Activated T-helper 1 cell treated with anti-CD3 and anti-CD28 coated beads, Interleukin-2, amount 50 U/mL, for 16 hours (primary cell): ENCODE measurements at places on chromosomes 4 and X.

GRCh38 chr4:119130365-119131065 is 5.1 kb upstream of the MYOZ2 start:
- no peak for DNase-seq

DNA sequence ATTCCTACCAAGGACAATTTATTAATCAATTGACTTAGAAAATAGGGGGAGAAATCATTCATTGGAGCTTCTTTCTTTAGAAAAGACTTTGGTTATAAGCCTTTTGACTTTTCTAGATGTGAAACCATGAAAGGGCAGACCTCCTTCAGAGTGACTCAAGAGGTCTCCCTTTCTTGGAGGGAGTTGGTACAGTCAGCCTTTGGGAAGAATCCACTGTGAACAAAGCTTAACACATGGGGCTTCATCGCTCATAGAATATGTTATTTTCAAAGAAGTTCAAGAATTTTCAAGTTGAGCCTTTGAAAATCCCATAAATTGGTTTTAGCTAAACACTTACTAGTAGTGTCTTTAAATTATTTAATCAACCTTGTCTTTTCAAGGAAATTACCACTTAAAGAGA is 28.0 kb downstream of the RIPPLY1 start:
- no peak for DNase-seq

DNA sequence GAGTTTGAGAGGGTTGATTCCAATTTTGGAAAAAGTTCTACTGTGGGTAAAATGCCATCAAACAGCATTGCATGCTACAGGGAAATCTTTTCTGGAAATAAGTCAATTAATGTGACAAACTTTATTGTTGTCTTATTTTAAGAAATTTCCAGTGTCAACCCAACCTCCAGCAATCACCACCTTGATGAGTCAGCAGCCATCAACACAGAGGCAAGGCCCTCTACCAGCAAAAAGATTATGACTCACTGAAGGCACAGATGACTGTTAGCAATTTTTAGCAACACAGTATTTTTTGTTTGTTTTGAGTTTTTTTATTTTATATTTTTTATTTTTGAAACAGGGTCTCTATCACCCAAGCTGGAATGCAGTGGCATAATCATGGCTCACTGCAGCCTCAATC is 165.4 kb upstream of the C1QTNF7 start:
- no peak for DNase-seq

GRCh38 chrX:17738737-17739535 is 1.6 kb downstream of the SCML1 start:
- DNase-seq = no peak

GRCh38 chr4:187433141-187433540 is 562.4 kb upstream of the ZFP42 start:
- no peak for DNase-seq

- DNase-seq = no peak
Observed at GRCh38 chrX:55326985-55327384, 62.3 kb upstream of the PAGE3 start.

GRCh38 chrX:112913807-112914206 is 73.2 kb upstream of the AMOT start:
- no peak for DNase-seq

GRCh38 chrX:79153348-79153747 is 8.9 kb downstream of the GPR174 start:
- DNase-seq = no peak

- no peak for DNase-seq
Observed at GRCh38 chr4:100889898-100890297, 372.1 kb upstream of the EMCN start.

- DNase-seq = no peak
Observed at GRCh38 chrX:11309220-11309619, 16.0 kb downstream of the AMELX start.

GRCh38 chr4:7252510-7253340 is 60.4 kb downstream of the SORCS2 start:
- DNase-seq = no peak

DNA sequence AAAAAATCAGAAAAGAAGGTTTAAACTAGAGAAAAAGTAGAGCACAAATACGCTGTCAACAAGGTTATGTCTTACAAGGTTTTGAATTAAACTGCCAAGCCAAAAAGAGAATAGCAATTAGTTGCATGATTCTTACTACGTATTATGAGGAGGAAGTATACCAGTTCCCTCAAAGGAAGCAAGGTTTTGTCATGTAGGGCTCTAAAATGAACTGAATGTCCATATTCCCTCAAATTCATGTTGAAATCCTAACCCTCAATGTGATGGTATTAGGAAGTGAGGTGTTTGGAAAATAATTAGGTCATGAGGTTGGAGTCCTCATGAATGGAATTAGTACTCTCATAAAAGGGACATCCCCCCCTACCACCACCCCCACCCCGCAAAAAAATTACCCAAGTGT is 201.0 kb downstream of the FBXW7 start:
- no peak for DNase-seq

DNA sequence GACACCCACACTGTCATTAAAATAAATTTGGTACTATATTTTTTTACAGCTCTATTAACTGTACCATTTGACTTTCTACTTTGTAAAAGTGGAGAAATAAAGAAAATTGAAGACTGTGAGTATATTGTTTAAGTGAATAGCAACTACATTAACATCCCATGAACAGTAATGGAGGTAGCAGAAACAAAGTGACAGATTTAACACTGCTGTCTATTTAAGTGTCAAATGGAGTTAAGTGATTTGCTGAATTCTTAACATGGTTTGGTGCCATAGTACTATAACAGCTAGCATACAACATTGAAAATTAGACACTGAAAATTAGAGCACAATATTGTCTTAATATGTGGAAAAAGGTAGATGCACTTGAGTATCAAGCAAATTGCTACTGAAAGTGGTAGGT is 76.2 kb downstream of the C4orf33 start:
- no peak for DNase-seq

DNA sequence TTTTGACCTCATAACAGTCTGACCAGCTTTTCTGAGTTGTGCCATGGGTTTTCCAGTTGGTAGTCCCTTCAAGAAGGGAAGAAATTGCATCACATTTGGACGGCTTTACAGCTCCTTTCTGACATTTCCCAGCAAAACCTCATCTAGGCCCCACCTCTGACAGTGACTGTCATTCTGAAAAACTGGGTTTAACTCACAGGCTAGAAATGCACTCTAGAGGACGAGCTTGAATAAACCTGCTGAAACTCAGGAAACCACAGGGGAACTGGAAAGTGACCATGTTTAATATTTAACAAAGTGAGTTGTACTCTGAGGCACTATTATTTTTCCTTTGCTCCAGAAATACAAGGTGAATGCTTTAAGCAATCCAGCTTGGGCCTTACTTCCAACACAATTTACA is 434.3 kb upstream of the RASGEF1B start:
- no peak for DNase-seq

DNA sequence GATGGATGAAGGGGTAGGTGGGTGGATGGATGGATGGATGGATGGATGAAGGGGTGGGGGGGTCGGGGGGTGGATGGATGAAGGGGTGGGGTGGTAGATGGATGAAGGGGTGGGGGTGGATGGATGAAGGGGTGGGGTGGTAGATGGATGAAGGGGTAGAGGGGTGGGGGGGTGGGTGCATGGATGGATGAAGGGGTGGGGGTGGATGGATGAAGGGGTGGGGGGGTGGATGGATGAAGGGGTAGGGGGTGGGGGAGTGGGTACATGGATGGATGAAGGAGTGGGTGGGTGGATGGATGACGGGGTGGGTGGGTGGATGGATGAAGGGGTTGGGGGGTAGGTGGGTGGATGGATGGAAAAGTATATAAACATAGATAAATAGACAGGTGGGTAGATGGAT is 74.2 kb downstream of the PRKX start:
- DNase-seq = no peak

- DNase-seq = no peak
Observed at GRCh38 chr4:13872155-13872554, 244.6 kb upstream of the BOD1L1 start.

GRCh38 chr4:157818946-157819692 is 353.7 kb downstream of the GASK1B start:
- DNase-seq = no peak

GRCh38 chr4:2813446-2814405 is 20.8 kb downstream of the SH3BP2 start:
- no peak for DNase-seq

DNA sequence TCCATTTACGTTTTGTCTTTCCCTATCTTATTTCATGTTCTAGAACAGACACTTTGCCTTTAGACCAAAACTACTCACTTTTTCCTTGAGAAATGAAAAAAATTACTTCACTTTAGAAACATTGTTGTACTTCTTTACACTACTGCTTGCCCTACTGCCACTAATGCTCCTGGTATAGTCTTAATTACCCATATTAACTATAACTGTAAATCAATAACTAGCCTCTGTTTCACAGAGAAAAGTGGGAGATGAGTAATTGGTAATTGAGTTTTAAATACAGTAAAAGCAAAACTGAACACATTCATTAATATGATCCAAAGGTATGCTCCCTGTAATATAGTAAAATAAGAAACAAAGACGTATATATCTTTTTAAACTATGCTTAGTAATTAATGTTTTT is 111.1 kb upstream of the JADE1 start:
- DNase-seq = no peak

- DNase-seq = no peak
Observed at GRCh38 chrX:46627062-46627461, 53.5 kb downstream of the CHST7 start.

DNA sequence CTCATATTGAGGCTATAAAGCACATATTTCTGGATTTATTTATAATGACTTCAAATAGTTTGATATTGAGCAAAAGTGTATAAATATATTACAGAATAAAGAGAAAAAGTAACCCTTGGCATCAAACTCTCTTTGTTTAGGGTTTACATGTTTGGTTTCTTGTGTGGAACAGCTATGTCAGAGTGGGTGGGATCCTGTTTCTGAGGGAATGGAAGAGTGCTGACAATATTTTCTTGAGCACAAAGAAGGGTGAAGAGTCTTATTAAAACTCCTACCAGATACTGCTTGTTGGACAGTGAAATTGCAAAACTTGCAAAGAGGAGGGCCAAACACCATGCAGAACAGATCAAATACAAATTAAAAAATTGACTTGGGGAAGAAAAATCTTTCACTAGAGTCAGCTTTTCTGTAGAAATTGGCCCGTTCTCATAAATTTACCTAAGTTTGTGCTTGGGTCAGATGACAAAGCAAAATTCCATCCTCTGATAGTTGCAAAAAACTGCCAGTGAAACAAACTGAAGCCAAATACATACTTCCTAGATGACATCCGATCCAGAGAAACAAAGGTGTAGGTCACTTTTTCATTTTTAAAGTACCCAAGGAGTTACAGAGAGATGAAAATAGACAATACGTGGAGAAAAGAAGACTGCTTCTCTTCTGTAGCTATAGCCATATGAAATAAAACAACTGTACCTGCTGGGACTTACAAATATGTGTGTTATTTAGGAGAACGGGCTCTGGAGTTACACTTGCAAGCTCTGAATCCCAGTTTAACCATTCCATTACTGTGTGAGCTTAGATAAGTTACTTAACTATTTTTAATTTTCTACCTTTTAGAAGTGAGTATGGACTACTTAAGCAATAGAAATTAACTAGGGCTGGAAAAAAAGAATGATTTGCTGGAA is 133.3 kb downstream of the MAML3 start:
- DNase-seq = no peak

GRCh38 chrX:120251471-120252011 is 929 bp downstream of the ZBTB33 start:
- DNase-seq = no peak

DNA sequence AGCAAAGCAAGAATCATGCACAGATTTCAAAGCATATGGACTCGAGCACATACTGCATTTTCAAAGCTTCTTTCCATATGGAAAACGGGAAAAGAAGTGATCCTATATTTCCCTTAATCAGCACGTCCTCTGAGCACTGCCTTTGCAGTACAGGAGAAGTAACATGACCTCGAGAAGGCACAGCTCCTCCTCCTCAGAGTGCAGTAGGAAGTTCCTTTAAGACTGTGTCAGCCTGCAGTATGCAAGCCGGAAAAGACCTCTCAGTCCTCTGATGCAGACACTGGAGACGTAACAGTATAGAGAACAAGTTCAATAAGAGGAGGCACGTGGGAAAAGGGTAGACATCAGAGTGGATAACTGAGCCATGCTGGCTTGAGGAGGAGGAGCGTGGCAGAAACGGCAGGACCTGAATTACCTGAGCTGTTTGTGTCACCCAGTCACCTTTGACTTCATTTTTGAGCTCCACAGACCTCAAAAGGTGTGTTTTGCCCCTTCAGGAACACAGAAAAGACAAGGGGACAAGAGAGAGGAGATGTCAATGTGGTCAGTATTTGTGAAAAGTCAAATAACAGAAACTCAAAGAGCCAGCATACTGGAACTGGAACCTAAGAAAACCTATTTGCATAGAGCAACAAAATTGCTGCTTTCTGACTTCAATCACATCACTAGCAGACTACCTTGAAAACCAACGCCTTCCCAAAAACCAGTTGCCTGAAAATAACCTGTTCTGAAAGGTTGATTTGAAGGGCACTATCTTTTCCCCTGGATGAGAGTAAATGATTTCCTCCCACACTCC is 20.8 kb downstream of the IRF2 start:
- no peak for DNase-seq
